Stimulated activated CD8-positive, alpha-beta memory T cell treated with anti-CD3 and anti-CD28 coated beads, Interleukin-4, amount 100 ng/mL, for 1 hour (primary cell): ENCODE measurements at places on chromosomes 16 and 17.
A peak's percentile ranks its signal among the peaks of the same experiment; 100 is the strongest.

DNA sequence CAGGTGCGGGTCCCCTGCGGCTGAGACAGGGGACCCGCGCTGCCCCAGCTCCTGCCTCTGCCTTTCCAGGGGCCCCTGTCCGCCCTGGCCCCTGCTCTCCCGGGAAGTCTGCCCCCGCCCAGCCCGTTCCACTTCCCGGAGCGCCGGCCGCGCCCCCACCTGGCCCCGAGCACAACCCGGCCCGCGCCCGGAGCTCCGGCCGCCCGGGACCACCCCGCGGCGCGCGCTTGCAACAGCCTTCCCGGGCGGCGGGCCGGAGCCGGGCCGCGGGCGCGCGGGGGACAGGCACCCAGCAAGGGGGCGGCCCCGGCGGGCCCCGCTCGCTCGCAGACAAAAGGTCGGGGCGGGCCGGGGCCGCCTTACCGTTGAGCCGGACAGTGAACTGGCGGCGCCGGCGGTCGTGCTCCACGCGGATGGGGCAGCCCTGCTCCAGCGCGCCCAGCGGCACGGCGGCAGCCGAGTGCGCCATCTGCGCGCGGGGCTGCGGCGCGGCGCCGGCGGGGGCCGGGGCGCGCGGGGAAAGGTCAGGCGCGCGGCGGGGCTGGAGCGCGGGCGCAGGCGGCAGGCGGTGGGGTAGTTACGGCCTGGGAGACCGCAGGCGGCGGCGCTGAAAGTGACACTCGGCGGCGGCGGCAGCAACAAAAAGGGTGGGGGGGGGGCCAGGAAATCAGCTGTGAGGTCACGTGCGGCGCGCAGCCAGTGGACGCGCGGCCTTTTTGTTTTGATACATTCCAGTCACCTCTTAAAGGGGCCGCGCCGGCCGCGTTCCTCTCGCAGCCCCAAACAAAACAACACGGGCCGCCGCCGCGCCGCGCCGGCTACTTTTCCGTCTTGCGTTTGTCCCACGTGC, at the start of gene NATD1:
TSS of gene NATD1 (minus strand) at position 615 of the 850 bp plus-strand sequence. CDS start at position 469, 146 bp downstream.
- peak; percentile 60 for DNase-seq

GRCh38 chr16:12067714-12068401, 91.3 kb downstream of the SNX29 start:
- DNase-seq, result no peak

- no peak for DNase-seq
These were observed 12.1 kb upstream of the PRKCB start for GRCh38 chr16:23823475-23824384.

GRCh38 chr16:49003992-49004391, 277.6 kb downstream of the CBLN1 start:
- DNase-seq, result no peak

DNA sequence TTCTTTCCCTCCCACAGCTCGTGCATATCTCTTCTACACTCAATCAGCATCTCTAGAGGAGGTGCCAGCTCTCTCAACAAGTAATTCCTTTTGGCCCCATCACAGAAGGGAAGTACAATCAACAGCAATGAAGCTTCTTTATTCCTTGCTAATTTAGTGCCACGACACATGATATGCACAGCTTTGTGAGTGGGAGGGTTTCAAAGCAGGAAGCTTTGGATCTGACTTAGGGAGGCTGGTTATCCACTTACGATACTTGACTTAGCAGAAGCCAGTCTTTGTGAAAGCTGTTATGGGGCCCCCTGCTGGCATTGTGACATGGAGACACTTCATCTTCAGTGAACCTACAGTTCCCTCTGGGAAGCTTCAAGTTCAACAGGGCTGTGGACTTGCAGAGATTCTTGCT, 81.0 kb downstream of the TMEM100 start:
- DNase-seq, result no peak

- DNase-seq, result no peak
These were observed 10.8 kb downstream of the MYBBP1A start for GRCh38 chr17:4544135-4544950.

DNA sequence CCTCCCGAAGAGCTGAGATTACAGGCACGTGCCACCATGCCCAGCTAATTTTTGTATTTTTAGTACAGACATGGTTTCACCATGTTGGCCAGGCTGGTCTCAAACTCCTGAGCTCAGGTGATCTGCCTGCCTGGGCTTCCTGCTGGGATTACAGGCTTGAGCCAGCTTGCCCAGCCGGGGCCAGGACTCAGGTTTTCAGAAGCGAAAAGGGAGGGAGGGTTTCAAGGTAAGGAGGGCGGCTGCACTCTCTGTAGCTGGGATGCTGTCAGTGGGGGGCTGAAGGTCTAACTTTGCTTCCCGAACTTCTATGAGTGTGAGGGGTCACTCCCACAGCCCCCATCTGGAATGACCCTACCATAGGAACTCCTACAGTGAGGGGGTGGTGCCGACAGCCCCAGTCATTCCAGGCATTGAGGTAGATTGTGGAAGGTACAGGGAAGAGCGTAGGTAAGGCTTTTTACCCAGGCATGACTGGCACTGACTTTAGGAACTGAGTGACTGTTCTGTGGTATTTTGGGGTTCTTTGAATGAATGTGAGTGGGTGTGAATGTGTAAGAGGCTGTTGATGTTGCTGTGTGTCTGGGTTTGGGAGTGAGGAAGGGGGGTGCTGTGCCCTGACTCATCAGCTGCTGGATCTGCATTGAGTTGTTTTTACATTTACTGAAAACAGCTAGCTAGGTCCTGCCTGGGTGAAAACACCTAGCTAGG, 3.8 kb upstream of the C1QL1 start:
- DNase-seq, result no peak

- DNase-seq, result no peak
These were observed 10.5 kb downstream of the PDZD9 start for GRCh38 chr16:21990381-21990944.

DNA sequence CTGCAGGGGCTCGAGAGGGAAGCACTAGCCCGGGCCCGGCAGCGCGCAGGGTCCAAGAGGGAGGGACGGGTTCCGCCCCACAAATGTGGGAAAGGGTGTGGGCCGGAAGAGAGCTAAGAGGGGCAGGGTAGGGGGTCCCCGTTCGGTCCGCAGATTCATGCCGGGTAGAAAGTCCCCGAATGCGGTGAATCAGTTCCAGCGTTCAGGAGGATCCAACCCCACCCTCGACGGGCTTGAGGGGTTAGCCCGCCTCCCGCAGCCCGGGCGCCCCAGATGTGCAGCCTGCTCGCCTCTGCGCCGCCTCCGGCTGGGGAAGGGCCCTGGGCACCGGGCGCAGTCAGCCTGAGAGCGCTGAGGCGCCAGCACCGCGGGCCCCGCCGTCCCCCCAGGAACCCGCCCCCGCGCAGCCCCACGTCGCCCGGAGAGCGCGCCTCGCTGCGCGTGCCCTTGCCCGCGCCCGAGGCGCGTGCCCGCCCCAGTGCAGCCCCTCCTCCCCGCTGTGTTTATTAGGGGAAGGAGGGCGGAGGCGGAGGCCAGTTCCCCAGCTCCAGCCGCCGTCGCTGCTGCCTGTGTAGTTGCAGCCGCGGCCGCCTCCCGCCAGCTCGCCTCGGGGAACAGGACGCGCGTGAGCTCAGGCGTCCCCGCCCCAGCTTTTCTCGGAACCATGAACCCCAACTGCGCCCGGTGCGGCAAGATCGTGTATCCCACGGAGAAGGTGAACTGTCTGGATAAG, at the start of gene LASP1:
TSS of gene LASP1 (plus strand) at position 533 of the 733 bp plus-strand sequence. CDS start at position 665, 132 bp downstream.
- DNase-seq, result peak; percentile 80

DNA sequence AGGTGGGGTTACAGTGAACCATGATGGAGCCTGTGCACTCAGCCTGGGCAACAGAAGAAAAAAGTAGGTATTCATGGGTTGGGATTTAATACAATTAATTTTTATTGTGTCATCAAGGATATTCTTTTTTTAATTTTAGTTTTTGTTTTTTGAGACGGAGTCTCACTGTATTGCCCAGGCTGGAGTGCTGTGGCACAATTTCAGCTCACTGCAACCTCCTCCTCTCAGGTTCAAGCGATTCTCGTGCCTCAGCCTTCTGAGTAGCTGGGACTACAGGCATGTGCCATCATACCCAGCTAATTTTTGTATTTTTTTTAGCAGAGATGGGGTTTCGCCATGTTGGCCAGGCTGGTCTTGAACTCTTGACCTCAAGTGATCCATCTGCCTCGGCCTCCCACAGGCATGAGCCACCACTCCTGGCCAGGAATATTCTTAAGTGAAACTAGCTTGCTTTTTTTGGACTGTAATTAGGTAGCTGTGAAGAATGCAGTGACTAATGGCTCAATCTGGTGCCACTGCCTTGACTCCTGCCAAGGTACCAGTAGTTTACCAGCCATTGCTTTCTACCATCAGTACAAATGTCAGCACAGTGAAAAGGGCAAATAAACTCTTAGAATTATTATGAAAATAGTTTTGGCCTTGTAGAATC, 4.8 kb downstream of the PPM1D start:
- DNase-seq, result no peak

DNA sequence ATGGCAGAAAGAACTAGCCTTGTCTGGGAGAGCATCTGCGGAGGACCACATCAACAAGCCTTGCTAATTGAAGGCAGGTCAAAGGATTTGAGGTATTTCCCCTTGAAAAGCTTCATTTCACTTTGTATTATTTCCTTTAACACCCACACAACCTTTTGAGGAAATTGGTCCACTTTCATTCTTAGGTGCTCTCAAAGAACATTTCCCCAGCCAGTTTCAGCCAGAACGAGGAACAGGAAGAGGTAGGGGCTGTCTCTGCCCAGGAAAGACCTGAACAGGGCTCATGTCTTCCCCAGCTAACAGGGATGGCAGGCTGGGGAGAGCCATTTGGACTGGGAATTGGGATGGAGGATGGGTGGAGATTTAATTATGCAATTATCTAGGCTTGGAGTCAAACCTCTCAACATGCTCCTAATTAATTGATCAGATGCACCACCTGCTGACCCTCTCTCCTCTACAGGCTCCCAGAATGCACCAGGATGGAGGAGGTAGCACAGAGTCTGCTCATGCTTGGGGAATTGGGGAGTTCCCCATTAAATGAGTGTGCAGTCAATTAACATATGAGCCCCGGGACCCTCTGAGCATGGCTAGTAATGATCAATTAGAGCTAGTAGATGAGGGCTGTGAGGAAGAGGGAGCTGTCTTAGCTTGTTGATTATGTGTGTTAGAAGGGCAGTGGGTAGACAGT, 84.6 kb downstream of the GP2 start:
- DNase-seq, result no peak

DNA sequence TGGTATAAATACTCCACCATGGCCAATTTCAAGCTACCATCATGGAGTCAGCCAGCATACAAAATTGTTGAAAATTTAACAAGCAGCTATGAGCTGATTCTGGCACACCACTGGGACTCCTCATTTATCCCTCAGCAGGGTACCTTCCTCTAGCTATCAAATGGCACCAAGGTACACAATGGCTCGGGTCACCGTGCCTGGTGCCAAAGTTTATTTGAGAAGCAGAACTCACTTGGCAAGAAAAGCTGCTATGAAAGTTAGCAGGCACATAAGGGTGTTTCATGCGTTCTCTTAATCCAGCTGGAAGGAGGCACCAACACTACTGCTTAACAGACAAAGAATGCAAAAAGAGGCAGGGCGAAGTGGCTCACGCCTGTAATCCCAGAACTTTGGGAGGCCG, 51.6 kb downstream of the IKZF3 start:
- no peak for DNase-seq

- no peak for DNase-seq
These were observed 34.5 kb upstream of the MEOX1 start for GRCh38 chr17:43695970-43696865.

DNA sequence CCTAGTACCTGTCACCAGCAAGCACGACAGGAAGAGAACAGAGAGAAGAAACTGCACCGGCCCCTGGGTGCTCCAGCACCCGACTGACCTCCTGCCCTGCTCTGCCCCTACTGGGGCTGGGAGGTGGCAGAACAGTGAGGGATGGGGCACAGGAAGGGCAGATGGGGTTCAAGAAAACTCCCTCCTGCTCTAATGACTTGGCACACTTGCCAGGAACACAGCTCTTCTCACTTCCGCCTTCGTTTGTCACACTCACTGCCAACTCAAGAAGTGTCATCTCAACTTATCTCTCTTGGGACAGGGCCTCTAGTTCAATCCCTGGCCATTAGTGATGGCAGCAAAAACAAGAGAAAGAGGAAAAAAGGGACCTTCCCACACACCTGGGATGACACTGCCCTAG, 42.7 kb upstream of the ICAM2 start:
- DNase-seq, result no peak

DNA sequence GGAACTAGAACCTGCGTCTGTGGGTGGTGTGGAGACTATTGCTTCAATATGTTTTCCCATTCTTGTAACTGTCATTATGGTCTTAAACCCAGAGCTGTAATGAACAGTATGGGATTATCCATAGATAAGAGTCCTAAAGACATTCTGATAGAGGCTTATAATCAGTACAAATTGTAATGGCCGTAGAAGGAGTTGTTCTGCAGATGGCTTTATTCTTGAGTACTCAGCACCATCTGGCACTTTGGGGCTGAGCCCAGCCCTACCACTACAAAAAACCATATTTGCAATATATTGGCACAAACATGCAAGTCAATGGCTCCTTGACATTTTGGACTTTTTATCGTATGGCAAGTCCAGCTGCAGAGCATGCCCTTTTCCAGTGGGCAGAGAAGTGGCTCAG, 150.0 kb downstream of the HS3ST4 start:
- no peak for DNase-seq

DNA sequence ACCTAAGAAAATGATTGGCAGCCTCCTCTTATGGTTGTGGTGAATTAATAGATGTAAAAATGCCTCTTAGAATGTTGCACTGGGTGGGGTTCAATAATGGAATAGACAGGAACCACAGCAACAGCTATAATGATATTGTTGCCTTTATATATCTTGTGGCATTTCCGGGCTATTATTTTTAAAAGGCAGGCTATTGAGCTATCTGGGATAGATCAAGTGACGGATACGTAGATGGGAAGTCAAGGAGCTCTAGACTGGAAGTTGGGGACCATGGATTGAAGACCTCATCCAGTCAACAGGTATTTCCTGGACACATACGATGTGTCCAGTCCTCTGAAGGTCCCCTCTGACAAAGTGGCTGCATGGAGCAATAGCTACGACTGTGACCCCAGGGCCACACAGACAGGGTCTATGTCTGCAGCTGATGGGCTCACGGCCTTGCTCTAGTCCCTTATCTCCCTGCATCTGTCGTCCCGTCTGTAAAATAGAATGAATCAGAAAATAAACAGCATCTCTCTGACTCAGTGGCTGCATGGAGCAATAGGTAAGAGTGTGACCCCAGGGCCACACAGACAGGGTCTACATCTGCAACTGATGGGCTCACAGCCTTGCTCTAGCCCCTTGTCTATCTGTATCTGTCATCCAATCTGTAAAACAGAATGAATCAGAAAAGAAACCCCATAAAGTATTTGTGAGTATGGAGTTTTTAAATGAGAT, 117.7 kb upstream of the FOXF1 start:
- no peak for DNase-seq

- DNase-seq, result no peak
These were observed 4.0 kb downstream of the DEF8 start for GRCh38 chr16:89952551-89952950.

GRCh38 chr17:19733953-19734526, 14.1 kb downstream of the ALDH3A1 start:
- DNase-seq, result no peak

- DNase-seq, result no peak
These were observed 221.1 kb upstream of the GSE1 start for GRCh38 chr16:85391769-85392583.

- DNase-seq, result no peak
These were observed 18.7 kb upstream of the MEOX1 start for GRCh38 chr17:43680461-43680860.

- no peak for DNase-seq
These were observed 569 bp downstream of the PRSS21 start for GRCh38 chr16:2817340-2818271.

GRCh38 chr17:71511266-71511995, 609.4 kb upstream of the SOX9 start:
- DNase-seq, result no peak
